ENCODE measurements at places on chromosomes 4 and X.

DNA sequence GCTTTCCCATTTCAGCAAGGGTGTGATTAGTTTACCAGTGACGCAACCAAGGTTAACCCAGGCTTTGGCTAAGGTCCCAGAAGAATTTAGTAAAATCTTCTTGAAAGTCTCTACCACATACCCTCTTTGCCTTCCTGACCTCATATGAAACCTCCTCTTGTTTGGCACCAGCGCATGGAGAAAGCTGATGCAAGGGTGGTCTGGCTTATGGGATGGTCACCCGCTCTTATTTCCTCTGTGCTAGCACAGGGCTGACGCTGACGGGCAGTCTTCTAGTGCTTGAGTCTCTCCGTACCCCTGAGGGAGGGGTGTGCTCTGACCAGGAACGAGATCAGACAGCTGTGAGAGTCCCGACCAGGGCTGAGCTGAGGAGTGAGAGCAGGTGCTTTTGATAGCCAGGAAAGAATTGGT is 137.6 kb downstream of the TENM3 start:
- no peak for DNase-seq

- no peak for DNase-seq
Measured at GRCh38 chrX:127877318-127877717, 174.9 kb downstream of the ACTRT1 start.

DNA sequence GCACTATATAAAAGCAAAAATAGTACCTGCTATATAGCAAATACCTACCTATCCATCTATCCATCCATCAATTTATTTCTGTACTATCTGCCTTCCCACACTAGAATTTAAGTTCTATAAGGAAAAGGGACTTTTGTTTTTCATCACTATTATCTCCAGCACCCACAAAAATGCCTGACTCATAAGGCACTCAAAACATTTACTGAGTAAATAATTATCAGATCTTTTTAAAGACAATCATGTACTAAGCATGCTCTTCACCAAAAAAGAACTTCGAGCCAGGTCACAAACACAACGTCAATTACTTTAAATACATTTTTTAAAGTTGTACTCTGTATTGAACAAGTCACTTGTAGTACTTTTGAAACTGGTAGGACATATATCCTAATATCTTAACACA is 119.9 kb downstream of the FBXW7 start:
- DNase-seq, result no peak

DNA sequence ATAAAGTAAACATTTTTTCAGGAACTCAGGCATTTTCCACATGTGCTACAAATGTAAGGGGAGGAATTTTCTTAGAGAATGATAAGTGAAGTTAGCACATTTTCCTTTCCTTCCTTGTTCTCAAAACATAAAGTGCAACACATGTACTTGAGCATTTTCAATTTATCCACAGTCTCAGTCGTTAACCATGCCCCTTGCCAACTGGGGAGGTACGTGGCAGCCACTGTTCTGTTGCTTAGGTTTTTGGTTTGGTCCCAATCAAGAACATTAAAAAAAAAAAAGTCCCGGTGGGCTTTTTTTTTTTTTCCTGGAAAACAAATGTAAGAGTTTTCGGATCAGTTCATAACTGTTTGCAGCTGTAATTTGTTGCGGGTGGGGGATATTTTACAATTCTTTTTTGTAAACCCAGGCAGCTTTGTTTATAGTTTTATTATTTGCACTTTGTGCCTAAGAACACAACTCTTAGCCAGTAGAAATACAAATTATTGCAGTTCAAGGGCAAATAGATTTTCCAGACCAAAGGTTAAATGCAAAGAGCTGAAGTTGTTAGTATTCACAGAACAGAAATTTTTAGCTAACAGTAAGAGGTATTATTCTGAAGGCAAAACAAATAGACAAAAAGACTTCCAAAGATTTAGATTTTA is 112.1 kb upstream of the NAP1L5 start:
- no peak for DNase-seq

DNA sequence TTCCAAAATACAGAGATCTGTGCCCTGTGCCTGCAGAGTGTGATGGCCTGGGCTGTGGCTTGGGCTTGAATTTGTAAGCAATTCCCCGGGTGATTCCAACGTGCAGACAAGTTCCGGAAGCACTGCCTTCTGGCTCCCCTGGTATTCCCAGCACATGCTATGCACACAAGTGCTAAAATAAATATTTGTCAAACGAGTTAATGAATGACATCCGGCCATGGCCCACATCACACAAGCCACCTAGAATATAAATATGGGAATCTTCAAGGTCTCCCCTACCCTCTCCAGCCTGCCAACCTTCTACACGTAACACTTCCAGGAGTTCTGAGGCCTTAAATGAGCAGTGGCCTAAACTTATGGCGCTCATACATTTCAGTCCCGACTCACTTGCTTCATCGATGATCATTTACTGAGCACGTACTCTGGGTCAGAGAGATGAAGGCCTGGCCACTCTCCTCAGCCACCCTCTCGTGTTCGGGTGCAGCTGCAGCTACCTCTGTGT is 21.3 kb downstream of the DCTD start:
- DNase-seq, result no peak

DNA sequence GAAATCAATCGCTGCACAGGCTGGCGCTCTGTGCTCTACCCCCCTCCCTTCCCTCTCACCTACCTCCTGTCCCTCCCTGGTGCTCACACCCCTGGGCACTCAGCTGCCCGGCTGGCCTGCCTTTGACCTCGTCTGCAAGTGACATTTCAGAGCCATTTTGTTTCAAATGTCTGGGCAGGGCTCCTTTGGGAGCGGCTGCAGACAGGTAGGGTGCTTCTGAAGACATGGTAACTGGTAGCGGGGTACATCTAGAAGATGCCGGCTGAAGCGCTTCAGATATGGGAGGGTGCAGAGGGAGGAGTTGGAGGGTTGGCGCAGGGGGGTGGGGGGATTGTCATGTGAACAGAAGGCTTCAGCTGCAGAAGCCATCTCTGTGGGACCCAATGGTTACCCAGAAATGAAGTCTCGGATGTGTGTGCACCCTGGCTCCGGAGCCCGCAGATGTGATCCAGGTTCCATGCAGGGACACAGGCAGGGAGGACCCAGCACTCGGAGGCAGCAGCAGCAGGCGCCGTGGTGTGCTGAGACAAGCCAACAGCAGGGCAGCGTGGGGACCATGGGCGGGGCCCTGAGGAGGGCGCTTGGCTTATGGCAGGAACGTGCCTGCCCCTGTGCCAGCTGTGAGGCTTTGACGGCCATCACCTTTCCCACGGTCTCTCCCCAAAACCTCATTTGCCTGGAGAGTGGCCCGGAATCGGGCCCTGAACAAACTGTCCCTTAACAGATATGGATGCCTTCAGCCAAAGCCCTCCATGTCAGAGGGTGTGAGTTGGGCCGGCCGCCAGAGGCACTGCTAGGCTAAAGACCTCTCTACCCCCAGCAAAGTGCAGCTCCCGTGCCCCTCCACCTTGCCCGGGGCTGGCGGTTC is 7.6 kb upstream of the DUSP9 start:
- DNase-seq, result no peak

DNA sequence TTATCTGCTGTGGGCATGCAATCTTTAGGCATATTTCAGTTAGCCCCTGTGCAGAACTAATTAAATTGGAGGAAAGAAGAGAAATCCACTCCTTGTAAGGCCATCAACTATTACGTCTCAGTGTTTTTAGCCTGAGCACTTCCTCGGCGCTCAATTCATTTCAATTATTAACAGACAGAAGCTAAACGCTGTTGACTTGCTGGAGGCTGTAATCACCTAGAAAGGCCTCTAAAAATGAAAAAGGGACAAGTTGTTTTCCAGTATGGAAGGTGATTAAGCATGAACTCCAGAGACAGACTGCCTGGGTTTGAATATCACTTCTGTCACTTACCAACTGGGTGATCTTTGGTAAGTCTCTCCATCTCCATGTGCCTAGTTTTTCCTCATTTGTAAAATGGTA is 59.6 kb downstream of the LEF1 start:
- no peak for DNase-seq

DNA sequence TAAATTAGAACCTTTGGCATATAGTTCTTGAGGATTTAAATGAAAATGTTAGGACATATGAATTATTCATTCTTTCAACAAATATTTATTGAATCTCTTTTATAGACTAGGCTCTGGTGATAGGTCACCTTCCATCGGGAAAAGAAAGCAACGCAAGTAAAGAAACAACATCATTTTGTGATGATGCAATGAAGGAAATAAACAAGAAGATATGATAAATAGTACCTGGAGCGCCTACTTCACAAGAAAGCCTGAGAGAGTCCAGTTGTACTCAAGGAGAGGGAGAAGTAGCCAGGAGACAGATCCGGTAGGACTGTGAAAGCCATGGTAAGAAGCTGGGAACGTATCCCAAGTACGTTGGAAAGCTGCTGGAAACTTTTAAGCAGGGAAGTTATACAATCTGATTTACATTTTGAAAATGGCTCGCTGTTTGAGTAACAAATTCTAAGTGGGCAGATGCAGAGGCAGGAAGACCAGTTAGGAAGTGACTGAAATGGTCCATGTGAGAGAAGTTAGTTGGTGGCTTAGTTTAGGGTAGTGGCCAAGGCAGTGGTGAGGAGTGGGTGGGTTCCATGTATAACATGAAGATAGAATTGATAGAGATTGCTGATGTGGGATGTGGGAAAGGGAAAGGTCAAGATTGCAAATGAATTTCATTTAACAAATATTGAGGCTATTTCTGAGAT is 17.7 kb upstream of the CPE start:
- DNase-seq, result no peak

DNA sequence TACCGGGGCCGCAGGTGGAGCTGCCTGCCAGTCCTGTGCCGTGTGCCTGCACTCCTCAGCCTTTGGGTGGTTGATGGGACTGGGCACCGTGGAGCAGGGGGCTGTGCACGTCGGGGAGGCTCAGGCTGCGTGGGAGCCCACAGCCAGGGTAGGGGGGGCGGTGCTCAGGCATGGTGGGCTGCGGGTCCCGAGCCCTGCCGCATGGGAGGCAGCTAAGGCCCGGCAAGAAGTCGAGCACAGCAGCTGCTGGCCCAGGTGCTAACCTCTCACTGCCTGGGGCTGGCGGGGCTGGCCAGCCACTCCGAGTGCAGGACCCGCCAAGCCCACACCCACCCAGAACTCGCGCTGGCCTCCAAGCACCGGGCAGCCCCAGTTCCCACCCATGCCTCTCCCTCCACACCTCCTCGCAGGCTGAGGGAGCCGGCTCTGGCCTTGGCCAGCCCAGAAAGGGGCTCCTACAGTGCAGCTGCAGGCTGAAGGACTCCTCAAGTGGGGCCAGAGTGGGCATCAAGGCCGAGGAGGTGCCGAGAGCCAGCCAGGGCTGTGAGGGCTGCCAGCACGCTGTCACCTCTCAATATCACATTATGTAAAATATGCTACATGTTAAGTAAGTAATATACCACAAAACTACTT is 104.1 kb downstream of the COX7B2 start:
- DNase-seq, result no peak

- DNase-seq, result no peak
Measured at GRCh38 chr4:75630174-75630936, at the start of gene CDKL2. TSS of gene CDKL2 (minus strand) at chr4:75630528. CDS start at chr4:75625988, 4,540 bp downstream.

GRCh38 chr4:107736924-107737448 is 17.0 kb upstream of the PAPSS1 start:
- DNase-seq, result no peak

- no peak for DNase-seq
Measured at GRCh38 chr4:68366600-68366999, 16.7 kb upstream of the YTHDC1 start.

DNA sequence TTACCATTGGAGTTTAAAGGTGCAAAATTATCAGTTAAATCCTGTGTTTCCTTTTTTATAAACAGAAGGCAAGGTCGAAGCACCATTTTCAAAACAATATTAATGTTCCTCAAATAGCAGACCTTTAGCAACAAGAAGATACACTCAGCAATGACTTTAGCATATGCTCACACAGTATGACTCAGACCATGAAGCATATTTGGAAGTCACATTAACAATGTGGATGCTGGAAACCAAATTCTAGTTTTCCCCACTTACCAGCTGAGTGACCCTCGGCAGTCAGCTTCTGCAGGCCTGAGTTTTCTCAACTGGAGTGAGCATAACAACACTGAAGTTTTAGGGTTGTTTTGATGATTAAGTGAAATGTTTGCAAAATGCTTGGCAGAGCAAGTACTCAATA is 130.5 kb downstream of the ANK2 start:
- DNase-seq, result no peak

DNA sequence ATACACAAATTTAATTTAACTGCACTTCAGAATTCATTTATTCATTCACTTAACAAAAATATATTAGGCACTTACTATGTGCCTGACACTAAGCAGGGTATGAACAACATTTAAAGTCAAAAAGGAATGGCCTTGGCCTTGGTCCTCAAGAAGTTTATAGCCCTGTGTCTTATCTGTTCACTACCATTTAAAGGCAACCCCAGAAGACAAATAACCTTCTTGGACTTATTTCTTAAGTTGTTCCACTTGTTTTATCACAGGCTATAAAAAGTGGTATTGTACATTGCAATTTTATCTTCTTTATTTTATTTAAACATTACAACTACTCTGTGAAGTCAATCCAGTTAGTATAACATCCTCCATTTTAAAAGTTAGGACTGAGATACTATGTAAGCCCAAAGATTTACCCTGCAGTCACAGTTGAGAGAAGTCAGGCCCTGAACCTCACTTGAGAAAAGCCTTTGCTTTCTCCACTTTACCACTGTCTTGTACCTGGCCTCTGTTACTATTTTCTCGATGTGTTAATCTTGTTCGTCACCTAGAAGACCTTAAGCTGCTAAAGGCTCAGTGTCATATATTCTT is 305.6 kb upstream of the DIPK2B start:
- no peak for DNase-seq

- no peak for DNase-seq
Measured at GRCh38 chr4:6379767-6380745, 92.4 kb downstream of the PPP2R2C start.

GRCh38 chr4:183220236-183220635 is 99.8 kb downstream of the CLDN22 start:
- DNase-seq, result no peak

- no peak for DNase-seq
Measured at GRCh38 chrX:15758140-15758539, 20.1 kb downstream of the CA5B start.

GRCh38 chr4:144899393-144899792 is 198.6 kb downstream of the ANAPC10 start:
- DNase-seq, result no peak

- no peak for DNase-seq
Measured at GRCh38 chr4:120065974-120066516, 603 bp downstream of the MAD2L1 start.

DNA sequence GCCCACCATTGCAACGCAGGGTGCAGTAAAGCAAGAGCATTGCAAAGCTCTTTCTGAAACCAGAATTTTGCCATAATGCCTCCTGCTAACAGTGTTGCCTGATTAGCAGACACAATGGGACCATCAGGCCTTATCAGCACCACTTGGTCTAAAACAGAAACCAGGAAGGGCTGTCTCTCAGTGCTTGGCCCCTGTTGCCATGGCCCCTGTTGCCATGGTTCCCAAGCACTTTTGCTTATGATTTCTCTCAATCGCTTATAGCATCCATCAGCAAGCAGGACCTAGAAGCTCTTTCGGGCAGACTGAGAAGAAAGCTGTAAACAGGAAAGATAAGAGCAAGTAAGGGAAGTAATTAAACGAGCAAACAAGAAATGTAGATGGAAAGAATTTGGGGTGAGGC is 36.8 kb downstream of the RTL5 start:
- DNase-seq, result no peak
